GM12878 (cell line): ENCODE measurements at places on chromosomes 2 and 18. TPM values are rescaled to one million over a fixed set of nuclear protein-coding genes. Genes with fewer than 3 reads are reported as not detected.

The NAGK gene
- 123 and 135 TPM in 2 replicates for total RNA-seq

The PRKD3 gene
- total RNA-seq = 10.4 and 14.9 TPM in 2 replicates

The IL1A gene
- 6.1 and 6.6 TPM in 2 replicates for total RNA-seq

The ANKRD44 gene
- 93.8 and 96.3 TPM in 2 replicates for total RNA-seq

The GPR45 gene
- total RNA-seq = not detected in 2 replicates

The FHL2 gene
- total RNA-seq = 2.2 and 3.0 TPM in 2 replicates

The TUBA4B gene
- not detected in 2 replicates for total RNA-seq

The STAT1 gene
- total RNA-seq = 309 and 336 TPM in 2 replicates

The KIF1A gene
- 0.51 and 0.95 TPM in 2 replicates for total RNA-seq

The SANBR gene
- 6.4 and 7.4 TPM in 2 replicates for total RNA-seq

The C1QL2 gene
- total RNA-seq = not detected in 2 replicates

The CCBE1 gene
- total RNA-seq = 0.08 and 0.49 TPM in 2 replicates

The KYNU gene
- 36.8 and 38.6 TPM in 2 replicates for total RNA-seq

The SCG2 gene
- total RNA-seq = not detected in 2 replicates

The ABHD1 gene
- total RNA-seq = 0.29 TPM in 1 of 2 replicates, not detected in the other

The EMILIN1 gene
- 1.6 and 1.7 TPM in 2 replicates for total RNA-seq
